ENCODE measurements at places on chromosomes 2 and 18. TPM values are rescaled to one million over a fixed set of nuclear protein-coding genes. Genes with fewer than 3 reads are reported as not detected.

CCBE1 gene
- under 0.01 TPM for total RNA-seq

DNA sequence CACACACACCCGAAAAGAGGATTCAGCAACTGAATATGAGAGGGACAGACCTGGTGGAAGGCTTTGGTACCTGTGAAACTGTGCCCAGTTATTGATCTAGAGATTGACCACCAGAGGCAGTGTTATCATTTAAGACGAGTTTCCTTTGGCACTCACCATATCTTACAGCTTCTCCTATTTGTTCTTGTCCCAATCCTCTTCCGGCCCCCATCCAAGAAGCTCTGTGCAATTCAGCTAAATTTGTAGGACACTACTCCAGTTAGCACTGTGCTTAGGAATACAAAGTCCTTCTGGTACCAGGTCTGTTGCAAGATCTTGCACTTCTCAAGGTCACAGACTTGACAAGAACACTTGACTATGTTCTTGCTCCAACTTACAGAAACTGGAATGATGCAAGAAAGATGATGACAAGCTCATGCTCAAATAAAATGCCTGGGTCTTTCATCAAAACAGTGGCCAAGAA, 177.7 kb downstream of the TMEM247 start:
- no peak for DNase-seq

DNA sequence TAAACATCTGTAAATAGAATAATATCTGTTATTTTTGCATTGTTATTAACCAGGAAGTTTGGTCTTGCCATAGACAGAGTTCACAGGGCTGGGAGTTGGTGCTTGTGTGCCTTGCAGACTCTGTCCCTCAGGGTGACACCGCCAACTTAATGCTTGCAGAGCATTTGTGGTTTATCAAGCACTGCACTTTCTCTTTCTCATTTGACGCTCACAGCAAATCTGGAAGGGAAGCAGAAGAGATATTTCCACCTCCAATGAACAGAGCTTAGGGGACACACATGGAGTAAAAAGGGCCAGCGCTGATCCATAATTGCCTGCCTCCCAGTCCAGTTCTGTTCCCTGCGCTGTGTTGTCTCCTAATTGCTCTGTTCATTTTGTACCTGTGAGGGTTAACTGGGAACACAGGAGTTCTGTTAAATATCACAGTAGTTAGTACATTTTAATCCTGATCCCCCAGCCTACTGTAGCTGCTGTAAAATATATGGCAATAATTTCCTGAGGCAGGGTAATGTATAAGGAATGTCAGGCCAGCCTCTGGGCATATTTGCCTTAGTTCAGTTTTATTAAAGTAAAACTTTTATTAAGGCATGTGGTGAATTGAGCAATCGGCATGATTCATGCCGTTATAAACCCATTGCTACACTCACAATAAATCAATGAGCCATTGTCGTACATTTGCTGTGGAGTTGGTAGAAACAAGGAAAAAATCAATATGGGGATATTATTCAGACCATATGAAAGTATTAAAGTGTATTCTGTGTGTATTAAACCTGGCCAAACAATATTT, 182.5 kb upstream of the OSR1 start:
- DNase-seq = no peak

- DNase-seq = no peak
These were observed 141.1 kb downstream of the NCOA1 start for GRCh38 chr2:24632172-24632571.

NFU1 gene
- total RNA-seq = 21.3 TPM
